Right lung (tissue), 10 donors: ENCODE measurements at places on chromosomes 16 and 17.

DNA sequence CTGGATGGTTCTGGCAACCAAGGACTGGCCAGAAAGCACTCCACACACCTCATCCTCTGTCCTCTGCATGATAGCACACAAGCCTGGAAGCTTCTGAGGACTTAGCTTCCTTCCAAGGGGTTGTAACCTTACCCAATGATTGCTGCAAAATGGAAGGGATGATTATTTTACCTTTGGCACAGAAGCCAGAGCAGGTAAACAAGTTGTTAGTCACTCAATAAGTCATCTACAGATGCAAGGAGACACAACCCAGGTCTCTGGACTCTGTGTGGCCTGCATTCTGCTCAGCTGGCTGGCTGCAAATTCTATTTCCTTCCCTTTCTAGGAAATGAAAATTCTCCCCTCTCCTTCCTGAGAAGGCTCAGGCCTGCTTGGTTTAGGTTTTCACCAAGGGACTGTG lies 26.7 kb upstream of the DYNLL2 start:
- DNase-seq = no peak

DNA sequence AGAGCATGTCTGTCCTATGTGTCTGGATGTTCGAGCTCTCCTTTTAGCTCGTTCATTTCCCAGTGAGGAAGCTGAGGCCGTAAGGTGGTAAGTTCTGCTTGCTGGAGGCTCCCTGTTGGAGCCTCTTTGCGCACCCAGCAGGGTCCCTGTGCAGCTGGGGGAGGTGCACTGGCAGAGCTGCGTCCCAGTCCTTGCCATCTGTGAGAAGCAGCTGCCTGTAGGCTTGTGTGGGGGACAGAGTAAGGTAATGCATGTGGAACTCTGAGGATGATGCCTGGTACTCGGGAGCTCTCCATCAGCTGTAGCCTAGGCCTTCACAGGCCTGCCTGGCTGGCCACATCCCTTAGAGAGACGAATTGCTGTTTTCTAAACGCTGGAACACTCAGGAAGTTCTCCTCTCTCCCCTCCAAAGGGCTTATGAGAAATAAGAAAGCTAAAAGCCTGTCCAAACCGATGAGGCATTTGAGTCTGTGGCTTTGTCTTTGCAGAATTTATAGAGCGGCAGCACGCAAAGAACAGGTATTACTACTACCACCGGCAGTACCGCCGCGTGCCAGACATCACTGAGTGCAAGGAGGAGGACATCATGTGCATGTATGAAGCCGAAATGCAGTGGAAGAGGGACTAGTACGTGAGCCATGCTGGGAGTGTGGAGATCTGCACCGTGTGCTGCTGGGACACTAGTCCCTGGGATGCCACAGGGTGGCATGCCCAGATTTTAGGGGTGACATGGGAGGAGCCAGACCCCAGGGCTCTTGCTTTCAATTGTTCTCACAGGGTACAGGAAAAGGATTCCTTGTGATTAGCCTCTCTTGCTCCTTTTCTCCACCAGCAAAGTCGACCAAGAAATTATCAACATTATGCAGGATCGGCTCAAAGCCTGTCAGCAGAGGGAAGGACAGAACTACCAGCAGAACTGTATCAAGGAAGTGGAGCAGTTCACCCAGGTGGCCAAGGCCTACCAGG lies 1.6 kb downstream of the NDUFB10 start:
- no peak for DNase-seq

DNA sequence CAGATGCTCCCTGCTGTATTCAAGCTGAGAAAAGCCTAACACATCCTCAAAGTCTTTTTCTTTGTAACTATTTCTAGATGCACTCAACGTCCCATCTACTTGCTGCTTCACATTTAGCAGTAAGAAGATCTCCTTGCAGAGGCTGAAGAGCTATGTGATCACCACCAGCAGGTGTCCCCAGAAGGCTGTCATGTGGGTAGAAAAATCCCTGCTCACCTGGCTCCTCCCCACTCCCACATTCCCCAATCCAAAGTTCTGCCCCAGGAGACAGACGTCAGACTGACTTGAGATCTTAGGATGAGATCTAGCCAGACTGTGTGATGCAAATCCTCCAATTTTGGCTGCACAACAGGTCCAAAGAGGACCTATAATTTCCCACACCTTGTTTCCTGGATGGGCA lies 1.1 kb downstream of the CCL13 start:
- DNase-seq = no peak

DNA sequence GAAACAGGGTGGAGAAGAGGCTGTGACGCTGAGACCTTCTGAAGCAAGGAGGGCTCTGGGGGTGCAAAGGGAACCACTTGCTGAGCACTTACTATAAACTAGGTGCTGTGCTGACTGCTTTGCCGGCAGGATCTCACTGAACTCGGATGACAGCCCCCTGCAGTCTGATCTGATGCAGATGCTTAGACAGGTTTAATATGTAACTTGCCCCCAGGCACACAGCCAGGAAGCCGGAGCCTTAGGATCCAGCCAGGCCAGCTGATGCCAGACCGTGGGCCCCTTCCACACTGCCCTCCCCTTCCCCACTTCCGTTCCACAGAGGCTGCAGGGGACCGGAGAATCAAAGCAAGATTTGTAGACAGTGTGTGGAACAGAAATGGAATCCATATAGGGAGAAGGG lies 23.1 kb downstream of the SPACA3 start:
- peak; percentile 35 for DNase-seq

GRCh38 chr17:28086519-28086918 lies 44.0 kb downstream of the NLK start:
- no peak for DNase-seq

DNA sequence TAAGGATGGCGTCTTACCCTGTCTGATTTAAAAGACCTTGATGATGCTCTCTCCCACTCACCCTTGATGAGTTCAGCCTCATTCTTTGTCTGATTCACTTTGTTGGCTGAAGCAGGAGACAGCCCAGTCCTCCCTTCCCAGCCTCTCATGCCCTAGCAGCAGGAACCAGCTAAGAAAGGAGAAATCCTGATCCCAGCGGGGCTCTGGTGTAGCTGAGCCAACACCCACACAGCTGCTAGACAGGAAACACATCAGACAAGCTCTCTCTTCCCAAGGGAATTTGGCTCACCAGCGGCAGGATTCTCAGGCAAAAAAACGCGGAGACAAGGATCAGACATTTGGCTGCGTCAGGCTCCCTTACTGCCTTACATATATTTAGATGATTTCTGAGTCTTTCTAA lies 211.5 kb downstream of the CDH11 start:
- peak; percentile 55 for DNase-seq

DNA sequence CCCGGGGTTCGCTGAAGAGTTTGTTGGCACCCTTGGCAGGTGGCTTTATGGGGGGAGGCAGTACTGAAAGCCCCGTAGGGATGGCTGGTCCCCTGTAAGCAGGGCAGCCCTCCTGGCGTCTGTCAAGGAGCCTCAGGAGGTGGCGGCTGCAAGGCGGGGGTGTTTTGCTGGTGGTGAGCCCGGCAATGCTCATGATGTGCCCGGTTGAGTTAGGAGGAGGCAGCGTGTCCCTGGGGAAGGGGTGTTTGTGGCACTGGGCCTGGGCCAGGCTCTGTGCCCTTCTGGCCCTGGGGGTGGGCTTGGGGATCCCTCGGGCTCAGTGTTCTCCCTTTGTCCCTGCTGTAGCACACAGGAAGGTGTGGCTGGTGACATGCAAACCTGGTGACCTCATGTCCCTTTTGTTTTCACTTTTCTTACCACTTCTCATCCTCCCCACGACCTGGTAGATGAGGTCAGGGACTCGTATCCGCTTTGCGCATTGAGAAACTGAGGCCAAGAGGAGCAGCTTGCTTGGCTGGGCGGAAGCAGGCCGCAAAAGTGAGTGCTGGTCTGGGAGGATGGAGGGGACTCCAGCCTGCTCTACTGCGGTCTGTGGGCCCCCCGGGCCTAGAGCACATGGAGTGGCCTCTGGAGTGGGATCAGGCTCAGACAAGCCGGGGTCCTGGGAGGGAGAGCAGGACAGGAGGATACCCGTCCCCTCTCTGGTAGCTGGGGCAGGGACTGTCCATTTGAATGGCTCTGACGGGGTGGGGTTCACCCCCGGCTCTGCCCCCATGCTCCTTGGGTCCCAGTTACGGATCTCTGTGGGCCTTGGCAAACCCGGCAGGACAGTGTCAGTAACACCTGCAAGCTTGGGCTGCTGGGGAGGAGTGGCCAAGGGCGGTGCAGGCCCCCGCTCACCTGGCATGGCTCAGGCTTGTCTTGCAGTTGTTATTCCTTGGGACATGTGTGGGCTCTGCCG lies 2.2 kb downstream of the SNN start:
- no peak for DNase-seq

DNA sequence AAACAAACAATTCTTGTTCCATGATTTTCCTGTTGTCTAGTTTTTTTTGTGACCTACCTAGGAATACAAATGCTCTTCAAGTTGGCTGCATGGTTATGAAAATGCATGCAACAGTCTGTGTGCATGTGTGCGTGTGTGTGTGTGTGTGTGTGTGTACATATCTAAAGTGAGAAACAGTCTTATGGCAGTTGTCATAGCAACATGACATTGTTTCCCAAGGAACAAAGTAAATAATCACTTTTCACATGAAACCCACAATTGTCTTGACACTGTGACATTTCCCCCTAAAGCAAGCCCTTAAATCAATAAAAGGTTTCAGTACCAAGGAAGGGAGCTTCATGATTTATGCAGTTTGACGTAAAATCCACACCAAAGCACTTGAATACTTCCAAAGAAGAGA lies 758.4 kb downstream of the CDH8 start:
- DNase-seq = no peak

- DNase-seq = no peak
Observed at GRCh38 chr16:19911747-19912454, 27.3 kb upstream of the GPRC5B start.

GRCh38 chr17:30234964-30235363 lies 533 bp downstream of the SLC6A4 start:
- no peak for DNase-seq

DNA sequence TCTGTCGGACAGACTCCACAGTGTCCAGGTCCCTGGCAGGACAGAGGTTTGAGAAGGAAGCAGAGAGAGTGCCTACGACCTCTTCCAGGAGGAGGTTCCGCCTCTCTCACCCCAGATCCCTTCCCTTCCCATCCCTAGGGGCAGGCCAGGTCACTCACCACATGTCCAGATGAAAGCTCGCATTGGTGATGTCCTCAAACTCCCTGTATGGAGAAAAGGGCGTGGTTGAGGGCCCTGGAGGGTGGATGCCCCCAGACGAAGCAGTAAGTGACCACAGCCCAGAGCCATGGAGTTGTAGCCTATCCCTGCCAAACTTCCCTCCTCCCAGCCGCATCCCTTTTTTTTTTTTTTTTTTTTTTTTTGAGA lies 3.4 kb downstream of the UNC13D start:
- no peak for DNase-seq

GRCh38 chr16:21526923-21527807 lies 72.2 kb upstream of the METTL9 start:
- no peak for DNase-seq

- DNase-seq = no peak
Observed at GRCh38 chr16:49556606-49557446, 183.2 kb downstream of the C16orf78 start.
